ENCODE measurements at places on chromosomes 5 and 9. TPM values are rescaled to one million over a fixed set of nuclear protein-coding genes. Genes with fewer than 3 reads are reported as not detected.

- no peak for DNase-seq
Observed at GRCh38 chr9:20783057-20784038, 99.3 kb downstream of the FOCAD start.

Gene PITX1
- not detected for total RNA-seq

GRCh38 chr9:34995670-34996060, 6.1 kb downstream of the DNAJB5 start:
- no peak for DNase-seq

DNA sequence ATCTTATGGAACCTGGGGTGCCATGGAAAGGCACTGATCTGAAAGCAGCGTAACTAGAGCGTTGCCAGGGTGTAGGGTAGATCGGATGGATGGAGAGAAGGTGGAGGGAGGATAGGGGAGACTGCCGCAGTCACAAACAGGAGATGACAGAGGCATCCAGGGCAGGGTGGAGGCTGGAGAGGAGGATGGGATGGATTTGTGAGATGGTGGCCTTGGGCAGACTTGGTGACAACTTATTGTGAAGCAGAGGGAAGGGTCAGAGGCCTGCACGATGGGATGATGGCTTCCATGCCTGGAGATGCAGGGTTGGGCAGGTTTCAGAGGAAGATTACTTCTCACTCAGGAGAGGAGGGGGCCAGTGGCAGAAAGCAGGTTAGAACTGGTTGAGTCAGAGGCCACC, 2.4 kb downstream of the GLIPR2 start:
- DNase-seq: no peak

Gene SHOC1
- total RNA-seq: not detected

DNA sequence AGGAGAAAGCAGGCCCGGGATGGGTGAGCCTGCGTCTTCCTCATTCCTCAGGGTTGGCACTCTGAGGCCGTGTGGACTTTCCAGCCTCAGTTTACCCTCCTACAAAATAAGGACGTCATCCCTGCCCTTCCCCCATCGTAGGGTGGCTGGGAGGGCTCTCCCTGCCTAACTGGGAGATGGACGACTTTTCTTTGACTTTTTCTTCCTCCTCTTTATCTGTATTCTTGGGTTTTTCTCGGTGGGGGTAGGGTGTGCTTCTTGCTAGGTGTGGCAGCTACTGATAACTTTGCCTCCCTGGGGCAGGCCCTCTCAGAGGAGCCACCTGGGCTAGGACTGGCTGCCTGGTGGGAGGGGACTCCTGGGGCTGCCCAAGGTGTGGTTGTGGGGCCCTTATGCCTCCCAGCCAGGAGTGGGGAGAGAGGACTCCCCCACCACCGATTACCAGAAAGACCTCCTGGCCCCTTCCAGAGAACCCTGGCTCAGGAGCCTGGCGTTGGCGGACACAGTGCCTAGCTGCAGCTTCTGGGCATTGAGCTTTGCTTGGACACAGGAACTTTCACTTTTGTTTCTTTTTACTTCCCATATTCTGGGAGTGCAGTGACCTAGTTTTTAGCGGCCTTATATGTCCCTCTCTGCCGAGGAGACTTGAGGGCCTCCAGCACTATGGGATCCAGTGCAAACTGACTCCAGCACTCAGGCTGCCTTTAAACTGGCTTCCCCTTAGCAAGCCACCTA, 6.1 kb downstream of the GLIPR2 start:
- peak; percentile 56 for DNase-seq

- DNase-seq: no peak
Observed at GRCh38 chr9:111854799-111855198, 41.8 kb upstream of the UGCG start.

Gene HTR1A
- total RNA-seq: not detected

All from Right ventricle myocardium superior (tissue), 1 donor.